ENCODE measurements at places on chromosomes 4 and X.

GRCh38 chr4:103046416-103047290 is 27.1 kb upstream of the SLC9B1 start:
- DNase-seq, result peak; percentile 35

- peak; percentile 25 for DNase-seq
These were observed 8.8 kb upstream of the TBC1D25 start for GRCh38 chrX:48530736-48531135.

GRCh38 chrX:124085063-124085462 is 123.6 kb downstream of the STAG2 start:
- DNase-seq, result no peak

DNA sequence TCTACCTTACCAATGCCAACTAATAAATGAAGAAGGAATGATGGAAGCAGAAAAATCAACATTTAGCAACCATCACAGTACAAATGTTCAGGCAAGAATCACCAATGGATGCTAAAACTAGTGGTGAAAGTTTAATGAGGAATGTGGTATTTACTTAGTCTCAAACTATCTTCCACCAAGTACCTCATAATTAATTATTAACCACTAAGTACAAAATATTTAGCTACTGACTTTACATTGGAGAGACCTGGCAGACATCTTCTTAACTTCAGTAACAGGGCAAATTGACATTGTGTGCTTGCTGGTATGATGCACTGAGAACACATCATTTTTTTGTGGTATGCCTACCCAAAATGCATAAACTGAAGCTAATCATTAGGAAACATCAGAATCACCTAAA is 82.4 kb downstream of the DLG3 start:
- DNase-seq, result no peak

GRCh38 chrX:10071451-10072144 is 85.2 kb upstream of the CLCN4 start:
- DNase-seq, result peak; percentile 10

GRCh38 chrX:134622056-134622812 is 36.0 kb downstream of the PLAC1 start:
- peak; percentile 95 for DNase-seq

GRCh38 chr4:48126621-48127020 is 7.4 kb downstream of the TXK start:
- DNase-seq, result no peak

GRCh38 chr4:82555276-82555675 is 6.5 kb downstream of the TMEM150C start:
- no peak for DNase-seq

DNA sequence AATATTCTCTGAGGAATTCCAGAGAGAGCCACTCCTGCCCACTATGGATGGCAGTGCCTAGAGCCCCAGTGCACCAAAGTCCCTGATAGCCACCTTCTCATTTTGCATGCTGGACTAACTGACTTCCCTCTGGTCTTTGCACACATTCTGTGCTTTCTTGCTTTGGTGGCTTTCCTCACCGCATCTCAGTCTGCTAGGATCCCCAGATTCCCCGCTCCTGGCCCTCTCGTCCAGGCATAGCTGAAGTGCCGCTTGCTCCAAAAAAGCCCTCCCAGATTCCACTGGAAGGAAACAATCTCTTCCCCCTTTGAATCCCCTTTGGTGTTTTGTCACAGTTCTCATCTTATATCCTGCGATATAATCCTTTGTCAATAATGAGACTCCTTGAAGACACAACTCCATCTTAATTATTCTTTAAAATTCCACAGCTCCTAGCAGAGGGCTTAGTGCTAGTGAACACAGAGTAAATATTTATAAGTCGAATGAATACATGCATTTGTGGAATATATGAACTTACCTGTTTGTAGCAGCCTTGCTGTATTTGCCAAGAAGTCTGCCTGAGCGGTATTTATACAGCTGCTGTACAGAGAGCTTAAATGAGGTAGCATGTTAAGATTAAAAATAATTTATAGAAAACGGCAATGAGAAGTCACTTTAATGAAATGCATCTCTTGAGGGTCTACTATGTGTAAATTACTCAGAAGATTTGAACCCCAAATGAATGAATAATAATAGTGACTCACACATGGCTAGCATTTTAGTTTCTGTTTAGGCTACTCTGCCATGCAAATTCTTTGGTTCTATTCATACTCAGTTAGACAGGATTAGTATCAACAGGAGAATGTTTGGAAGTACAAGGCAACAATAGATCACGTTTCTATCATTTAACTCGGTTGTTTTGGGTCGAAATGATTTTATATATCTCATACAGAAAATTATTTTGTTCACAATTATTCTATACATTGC is 421.9 kb upstream of the TENM3 start:
- peak; percentile 65 for DNase-seq

DNA sequence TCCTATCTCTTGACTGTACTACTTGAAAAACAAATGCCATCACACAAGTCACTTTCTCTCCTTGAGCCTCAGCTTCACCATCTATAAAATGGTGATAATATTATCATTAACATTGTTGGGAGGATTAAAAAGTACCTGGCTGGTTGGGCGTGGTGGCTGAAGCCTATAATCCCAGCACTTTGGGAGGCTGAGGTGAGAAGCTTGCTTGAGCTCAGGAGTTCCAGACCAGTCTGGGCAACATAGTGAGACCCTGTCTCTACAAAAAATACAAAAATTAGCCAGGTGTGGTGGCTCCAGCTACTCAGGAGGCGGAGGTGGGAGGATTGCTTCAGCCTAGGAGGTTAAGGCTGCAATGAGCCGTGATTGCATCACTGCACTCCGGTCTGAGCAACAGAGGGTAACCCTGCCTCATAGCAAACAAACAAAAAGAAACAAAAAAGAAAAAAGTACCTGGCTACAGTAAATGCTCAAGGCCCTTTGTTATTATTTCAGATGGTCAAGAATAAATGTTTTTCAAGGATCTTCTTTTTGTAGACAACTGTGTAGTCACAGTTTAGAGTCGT is 120.3 kb downstream of the CHRNA9 start:
- DNase-seq, result no peak

- peak; percentile 27 for DNase-seq
These were observed 54.9 kb downstream of the SLC9A7 start for GRCh38 chrX:46703980-46704379.

GRCh38 chr4:112145326-112145789 is at the start of gene FAM241A:
TSS of gene FAM241A (plus strand) at chr4:112145454. CDS start at chr4:112145581, 127 bp downstream.
- peak; percentile 82 for DNase-seq

- no peak for DNase-seq
These were observed 8.5 kb downstream of the MXD4 start for GRCh38 chr4:2253160-2254084.

- peak; percentile 33 for DNase-seq
These were observed 182.8 kb downstream of the GUCY2F start for GRCh38 chrX:109299091-109299490.

Data from fibroblast of skin of right quadriceps (primary cell).